ENCODE measurements at places on chromosomes 1 and 21.

- no peak for DNase-seq
Measured at GRCh38 chr1:205381305-205381704, 24.6 kb upstream of the KLHDC8A start.

GRCh38 chr1:91555821-91556531 is 55.3 kb downstream of the CDC7 start:
- DNase-seq, result peak; percentile 67

DNA sequence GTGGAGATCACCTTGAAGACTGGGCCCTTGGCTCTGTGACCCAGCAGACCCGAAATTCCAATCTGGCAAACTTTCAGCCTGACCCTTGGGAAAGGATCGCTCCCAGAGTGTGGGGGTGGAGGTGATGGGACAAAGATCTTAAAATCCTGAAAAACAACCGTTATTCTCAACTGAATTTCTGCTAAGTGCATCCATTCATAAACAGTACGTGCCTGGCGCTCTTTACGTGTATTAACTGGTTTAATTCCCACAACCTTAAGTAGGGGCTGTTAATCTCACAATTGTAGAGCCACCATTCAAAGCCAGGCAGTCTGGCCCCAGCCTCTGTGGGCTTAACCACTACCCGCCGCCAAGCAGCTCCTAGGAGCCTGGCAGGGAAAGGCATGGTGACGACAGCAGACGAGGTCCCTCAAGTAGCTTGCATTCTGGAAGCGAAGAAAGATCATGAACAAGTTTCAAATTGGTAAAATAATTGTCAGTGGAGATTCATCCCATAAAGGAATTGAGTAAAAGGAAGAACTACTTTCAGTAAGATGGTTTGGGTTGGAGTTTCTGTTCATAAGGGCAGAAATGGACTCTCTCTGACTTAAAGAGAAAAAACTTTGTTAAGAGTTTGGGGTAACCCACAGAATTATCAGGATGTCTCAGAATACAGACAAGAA is 11.4 kb upstream of the RGS16 start:
- DNase-seq, result peak; percentile 78

GRCh38 chr1:31435471-31436409 is 22.7 kb downstream of the SERINC2 start:
- no peak for DNase-seq

DNA sequence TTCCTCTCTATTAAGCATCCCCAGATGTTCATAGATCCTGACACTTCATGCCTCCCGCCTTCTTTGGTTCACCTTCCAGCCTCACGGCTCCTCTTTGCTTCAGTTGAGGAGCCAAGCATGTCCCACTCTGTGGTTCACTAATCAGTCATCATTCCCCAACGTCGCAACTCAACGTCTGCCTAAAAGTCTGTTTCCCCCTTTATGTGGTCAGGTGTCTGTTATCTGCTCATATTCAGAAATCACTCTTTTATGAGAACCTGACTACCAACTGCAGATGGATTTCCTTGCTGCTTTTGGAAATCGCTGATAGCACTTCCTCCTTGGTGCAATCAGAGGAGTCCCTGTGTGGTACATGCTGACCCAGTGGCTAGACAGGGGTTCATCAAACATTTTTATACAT is 94.1 kb upstream of the VANGL1 start:
- no peak for DNase-seq

Measured in astrocyte of the spinal cord (primary cell).